Activated naive CD4-positive, alpha-beta T cell treated with anti-CD3 and anti-CD28 coated beads, Interleukin-2, amount 10 ng/mL, durations not matched to agents 7 days and 5 days (primary cell): ENCODE measurements at places on chromosomes 11 and 22.

DNA sequence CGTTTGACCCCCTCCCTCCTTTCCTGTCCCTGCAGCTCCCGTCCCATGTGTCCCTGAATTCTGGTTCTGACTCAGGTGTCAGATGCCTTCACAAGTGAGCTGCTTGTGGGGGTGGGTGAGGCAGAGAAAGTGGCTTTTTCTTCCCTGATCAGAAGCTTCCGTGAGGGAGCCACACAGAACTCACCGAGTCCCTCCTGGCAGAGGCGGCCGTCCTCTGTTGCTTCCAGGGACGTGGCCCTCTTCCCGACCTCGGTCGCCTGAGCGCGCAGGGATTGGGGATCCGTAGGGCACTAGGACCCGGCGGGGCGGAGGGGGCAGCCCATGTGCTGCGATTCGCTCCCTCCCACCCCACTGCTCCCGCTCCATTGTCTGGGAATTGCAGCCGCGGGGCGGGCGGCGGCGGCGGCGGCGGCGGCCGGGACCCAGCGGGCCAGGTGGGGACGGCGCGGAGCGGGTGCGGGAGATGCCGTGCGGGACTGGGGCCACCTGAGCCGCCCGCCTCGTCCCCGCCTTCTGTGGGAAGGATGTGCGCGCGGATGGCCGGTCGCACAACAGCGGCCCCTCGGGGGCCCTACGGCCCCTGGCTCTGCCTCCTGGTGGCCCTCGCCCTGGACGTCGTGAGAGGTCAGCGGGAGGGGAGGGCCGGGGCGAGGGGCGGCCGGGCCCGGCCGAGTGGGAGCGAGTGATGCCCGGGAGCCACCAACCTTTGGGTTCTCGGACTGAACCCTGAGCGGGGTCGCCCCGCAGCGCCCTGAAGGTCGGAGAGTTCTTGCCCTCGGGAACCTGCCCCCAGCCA, at the start of gene TMEM132A:
TSS of gene TMEM132A (plus strand) at position 351 of the 796 bp plus-strand sequence. CDS start at position 525, 174 bp downstream.
- DNase-seq, result peak; percentile 41

GRCh38 chr11:6319704-6320410, 444 bp downstream of the CAVIN3 start:
- peak; percentile 38 for DNase-seq

GRCh38 chr11:396948-397548, 3.0 kb downstream of the PKP3 start:
- peak; percentile 67 for DNase-seq

- no peak for DNase-seq
Measured at GRCh38 chr22:47299863-47300697, 537.6 kb downstream of the TBC1D22A start.

- peak; percentile 28 for DNase-seq
Measured at GRCh38 chr11:58923300-58923788, 15.9 kb upstream of the GLYATL1 start.
